ENCODE measurements at places on chromosomes 5 and 9.

GRCh38 chr9:107439991-107440456 lies 49.5 kb downstream of the KLF4 start:
- DNase-seq, result no peak

GRCh38 chr9:134872482-134873231 lies 8.0 kb upstream of the FCN2 start:
- DNase-seq, result no peak

DNA sequence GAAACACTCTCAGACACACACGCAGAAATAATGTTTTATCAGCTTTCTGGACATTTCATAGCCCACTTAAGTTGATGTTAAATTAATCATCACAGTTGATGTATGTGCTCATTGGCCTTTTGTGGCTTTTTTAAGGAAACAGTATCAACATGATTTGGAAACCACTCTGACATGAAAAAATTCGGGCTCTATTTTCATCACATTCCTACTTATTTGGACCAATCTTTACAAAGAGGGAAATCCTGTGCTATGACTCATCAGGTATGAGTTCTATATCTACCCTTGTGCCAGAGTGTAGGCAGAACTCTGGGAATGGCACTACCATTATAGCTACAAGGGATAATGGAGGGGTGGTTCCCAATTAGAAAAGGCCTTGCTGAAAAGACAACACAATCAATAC lies 388.4 kb upstream of the PTGER4 start:
- DNase-seq, result no peak

GRCh38 chr5:15643731-15644130 lies 143.8 kb downstream of the FBXL7 start:
- no peak for DNase-seq

GRCh38 chr9:5800969-5801738 lies 31.8 kb downstream of the ERMP1 start:
- DNase-seq, result no peak

GRCh38 chr9:129069862-129070641 lies 10.9 kb upstream of the DOLPP1 start:
- DNase-seq, result no peak

DNA sequence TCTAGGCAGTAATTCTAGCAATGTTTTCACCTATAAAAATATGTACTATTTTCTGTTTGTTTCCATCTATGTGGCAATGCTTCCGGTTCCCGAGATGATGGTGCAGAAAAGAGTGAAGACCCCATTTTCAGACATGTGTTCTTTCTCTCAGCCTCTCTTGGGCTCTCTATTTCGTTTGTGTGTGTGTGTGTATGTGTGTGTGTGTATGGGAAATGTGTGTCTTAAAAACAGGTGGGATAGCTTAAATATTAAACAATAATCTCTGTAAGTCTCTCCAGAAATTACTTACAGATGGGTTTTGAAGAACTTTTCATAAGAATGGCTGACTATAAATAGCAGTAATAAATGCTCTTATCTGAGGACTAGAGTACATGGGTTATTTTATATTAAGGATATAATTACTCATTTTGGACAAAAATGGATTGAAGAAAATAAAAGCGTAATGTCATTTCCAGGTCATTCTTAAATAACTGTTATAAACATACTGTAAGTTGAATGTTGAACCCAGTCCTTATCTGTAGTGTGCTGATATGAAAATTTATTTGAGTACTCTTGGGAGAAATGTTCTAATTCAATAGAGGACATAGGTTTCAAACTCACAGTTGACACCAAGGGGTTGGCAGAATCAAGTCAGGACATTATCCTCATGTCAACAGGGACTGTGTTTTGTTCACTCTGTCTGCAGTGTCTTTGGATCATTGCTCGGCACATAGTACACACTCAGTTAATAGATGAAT lies 31.1 kb downstream of the PCSK5 start:
- no peak for DNase-seq

GRCh38 chr5:124670722-124671184 lies 75.7 kb downstream of the ZNF608 start:
- no peak for DNase-seq

DNA sequence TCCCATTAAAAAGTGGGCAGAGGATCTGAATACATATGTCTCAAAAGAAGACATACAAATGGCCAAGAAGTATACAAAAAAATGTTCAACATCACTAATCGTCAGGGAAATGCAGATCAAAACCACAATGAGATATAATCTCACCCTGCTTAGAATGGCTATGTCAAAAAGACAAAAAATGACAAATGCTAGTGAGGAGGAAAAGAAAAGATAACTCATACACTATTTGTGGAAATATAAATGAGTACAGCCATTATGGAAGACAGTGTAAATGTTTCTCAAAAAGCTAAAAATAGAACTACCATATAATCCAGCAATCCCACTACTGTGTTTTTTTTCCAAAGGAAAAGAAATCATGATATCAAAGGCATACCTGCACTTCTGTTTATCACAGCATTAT lies 450.7 kb downstream of the EFNA5 start:
- DNase-seq, result no peak

- no peak for DNase-seq
These were observed 110.1 kb downstream of the WNK2 start for GRCh38 chr9:93294011-93294410.

- DNase-seq, result no peak
These were observed 8.7 kb downstream of the SNCB start for GRCh38 chr5:176621661-176622079.

DNA sequence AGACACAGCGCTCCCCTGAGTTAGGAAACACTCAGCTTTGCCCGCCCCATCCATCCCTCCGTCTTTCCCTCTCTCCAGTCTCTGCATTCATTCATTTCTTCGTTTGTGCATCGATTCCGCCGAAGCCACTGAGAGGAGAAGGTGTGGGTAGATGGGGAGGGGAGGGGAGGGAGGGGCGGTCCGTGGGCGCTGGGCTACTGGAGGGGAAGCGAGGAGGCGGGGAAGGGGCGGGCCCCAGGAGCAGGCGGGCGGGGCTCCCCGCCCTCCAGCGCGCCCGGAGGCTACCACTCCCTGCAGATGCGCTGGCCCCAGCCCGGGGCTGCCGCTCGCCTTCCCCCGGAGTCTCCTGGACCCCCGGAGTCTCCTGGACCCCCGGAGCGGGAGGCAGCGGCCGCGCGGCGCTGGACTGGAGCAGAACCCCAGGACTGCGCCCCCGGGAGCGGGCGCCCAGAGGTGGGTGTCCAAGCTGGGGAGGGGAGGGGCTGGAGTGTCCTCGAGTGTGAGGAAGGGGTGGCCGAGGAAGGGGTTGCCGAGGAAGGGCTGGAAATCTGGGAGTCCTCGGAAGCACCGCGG lies 159.5 kb downstream of the C9orf152 start:
- DNase-seq, result peak; percentile 42

- DNase-seq, result no peak
These were observed 17.1 kb downstream of the IER5L start for GRCh38 chr9:129160712-129161533.

GRCh38 chr5:94890907-94891306 lies 272.4 kb downstream of the SLF1 start:
- no peak for DNase-seq

DNA sequence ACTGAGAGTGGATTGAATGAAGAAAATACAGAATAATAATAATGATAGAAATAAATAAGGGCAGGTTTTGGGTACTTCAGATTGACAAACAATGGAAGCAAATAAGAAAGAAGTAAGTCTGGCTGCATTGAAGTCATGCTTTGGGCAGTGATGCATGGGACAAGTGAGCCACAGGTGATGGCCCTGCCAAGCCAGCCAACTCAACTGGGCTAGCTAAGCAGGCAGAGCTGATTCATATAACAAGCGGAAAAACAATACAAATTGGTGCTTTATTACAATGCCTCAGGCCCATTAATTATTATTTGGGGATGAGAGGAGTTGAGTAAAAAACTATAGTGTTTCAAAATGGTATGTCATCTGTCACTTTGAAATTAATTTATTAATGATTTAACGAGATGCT lies 502.0 kb downstream of the CDH12 start:
- DNase-seq, result no peak

GRCh38 chr9:137411645-137412380 lies 11.1 kb downstream of the EXD3 start:
- peak; percentile 21 for DNase-seq

- DNase-seq, result no peak
These were observed 8.9 kb downstream of the CERCAM start for GRCh38 chr9:128429513-128430086.

GRCh38 chr5:157993986-157994691 lies 135.2 kb upstream of the CLINT1 start:
- DNase-seq, result no peak

DNA sequence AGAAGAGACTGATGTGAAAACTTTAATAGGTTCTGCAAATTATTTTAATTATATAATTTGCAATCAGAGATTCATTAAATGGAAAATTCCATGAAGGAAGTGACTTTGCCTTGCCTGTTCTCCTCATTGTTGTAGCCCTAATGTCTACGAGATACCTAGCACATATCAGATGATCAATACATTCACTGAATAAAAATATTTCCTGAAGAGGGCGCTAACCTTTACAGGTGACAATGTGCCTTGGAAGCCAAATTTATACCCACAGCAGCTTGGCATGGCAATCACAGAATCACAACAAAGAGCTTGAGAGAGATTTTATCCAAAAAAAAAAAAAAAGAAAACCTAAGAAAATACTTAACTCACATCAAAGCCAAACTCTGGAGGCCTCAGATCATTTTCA lies 17.4 kb downstream of the HAUS6 start:
- no peak for DNase-seq

DNA sequence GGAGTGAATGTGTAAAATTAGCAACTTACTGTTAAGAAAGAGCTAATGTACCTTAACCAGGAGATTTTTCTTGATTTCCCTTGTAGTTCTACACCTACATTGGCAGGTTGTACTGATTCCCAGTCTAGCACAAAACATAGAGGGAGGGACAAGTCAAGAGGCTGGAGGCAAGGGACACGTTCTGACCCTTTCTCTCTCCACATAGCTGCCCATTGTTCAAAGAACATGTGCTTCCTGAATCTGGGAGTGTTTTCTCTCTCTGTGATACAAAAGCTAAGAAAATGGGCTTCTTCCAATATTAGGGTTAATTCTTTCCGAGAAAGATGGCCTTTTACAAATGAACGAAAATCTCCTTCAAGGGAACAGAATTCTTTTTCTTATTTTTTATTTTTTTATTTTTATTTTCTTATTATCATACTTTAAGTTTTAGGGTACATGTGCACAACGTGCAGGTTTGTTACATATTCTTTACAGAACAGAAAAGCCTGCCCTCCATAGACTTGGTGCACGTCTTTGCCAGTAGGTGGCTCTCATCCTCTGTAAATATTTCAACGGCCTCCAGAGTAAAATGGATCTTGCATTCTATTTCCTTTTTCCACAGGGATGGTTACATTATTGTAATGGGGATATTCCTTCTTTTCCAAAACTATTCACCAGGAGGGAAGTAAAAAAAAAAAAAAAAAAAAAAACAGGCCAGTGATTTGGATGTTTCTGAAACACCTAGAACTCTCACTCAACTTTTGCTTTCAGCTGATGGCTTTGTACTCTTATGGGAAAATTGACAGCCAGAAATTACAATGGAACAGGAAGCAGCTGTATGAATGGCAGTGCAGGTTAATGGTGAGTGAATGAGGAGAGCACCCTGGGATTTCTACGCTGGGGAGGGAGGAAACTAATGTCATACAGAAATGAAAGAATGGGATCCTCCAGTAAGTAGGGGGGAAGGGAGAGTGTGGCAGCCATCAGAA lies 13.1 kb upstream of the IFNA5 start:
- DNase-seq, result no peak

DNA sequence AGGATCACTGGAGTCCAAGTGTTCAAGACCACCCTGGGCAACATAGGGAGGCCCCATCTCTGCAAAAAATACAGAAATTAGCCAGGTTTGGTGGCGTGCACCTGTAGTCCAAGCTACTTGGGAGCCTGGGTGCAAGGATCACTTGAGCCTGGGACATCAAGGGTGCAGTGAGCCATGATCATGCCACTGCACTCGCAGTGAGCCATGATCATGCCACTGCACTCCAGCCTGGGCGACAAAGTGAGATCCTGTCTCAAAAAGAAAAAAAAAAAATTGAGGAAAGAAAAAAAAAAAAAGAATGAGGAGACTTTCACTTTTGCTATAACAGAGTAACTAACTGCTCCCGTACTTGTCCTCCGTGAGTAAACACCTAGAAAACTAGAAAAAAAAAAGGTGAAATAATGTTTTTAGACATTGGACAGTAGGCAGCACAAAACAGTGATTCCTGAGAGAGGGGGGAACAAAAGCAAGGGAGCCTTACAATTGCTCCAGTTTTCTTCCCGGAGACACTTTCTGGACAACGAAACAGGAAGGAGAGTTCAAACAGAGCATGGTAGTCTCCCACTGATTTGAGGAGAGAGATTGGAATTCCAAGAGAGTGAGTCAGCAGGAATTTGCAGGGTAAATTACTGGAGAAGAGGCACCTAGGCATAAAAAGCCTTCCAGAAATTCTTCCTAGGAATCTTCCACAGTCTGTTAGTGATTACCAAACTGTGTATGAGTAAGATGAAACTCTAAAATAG lies 6.9 kb upstream of the ZBTB5 start:
- no peak for DNase-seq

GRCh38 chr5:170183816-170184687 lies 48.7 kb upstream of the C5orf58 start:
- peak; percentile 2 for DNase-seq

- no peak for DNase-seq
These were observed at the start of gene FBP1 for GRCh38 chr9:94639061-94639998. TSS of gene FBP1 (minus strand) at chr9:94639518. CDS start at chr9:94639310, 208 bp downstream.

GRCh38 chr5:54013556-54014194 lies 296.7 kb downstream of the ARL15 start:
- no peak for DNase-seq

DNA sequence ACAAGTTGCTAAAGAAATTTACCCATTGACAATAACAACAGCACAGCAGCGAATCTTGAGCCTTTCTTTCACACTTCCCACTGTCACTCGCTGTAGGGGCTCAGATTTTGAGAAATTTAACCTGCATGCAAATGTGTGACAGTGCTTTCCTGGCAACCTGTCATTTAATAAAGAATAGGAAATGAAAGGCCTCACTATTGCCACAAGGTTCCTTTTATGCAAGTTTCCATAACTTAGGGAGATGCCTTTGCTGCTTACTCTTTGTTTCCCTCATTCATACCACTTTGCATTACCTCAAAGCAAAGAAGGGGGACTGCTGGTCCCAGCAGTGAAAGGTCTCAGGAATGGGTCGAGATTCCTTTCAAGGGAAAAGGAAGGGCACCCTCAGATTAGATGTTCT lies 49.5 kb downstream of the PTCD2 start:
- no peak for DNase-seq

DNA sequence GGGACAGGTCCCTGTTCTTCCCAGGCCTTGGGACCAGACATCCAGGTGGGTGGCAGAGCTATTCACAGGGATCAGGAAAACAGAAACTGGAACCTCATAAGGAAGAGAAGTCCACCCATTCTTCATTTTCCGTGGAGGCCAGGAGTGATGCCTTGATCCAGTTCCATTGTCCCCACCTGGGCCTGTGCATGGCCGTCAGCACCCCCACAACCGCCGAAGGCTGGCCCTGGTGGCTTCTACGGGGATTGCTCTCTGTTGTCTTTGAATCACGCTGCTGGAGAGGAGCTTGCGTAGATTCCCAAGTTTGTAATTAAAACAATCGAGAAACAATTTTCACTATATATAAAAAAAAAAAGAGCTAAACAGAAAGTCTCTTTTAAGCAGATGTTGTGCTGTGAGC lies 134.4 kb downstream of the MVB12B start:
- no peak for DNase-seq

Data from stimulated activated CD8-positive, alpha-beta memory T cell treated with anti-CD3 and anti-CD28 coated beads, Interleukin-4, amount 100 ng/mL, for 1 hour (primary cell).